CD4-positive, CD25-positive, alpha-beta regulatory T cell (primary cell): ENCODE measurements at places on chromosomes 3 and 15.

DNA sequence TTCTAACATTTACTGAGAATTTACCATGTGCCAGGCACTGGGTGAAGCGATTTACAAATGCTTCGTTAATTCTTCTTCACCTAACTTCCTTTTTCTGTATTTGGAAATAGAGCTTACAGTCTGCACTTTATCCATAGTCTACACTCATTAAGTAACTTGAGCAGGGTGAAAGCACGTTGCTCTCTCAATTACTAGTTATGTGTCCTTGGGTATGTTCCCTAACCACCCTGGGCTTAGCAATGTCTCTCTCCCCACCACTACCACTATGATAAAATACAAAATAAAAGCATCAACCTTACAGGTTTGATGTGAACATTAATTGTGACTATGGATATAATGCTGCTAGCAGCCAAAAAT is 172.9 kb upstream of the SLC2A2 start:
- DNase-seq: no peak

GRCh38 chr3:101017017-101017416 is 23.8 kb upstream of the ABI3BP start:
- DNase-seq: no peak

GRCh38 chr3:72595927-72596610 is 252.2 kb downstream of the SHQ1 start:
- DNase-seq: no peak

DNA sequence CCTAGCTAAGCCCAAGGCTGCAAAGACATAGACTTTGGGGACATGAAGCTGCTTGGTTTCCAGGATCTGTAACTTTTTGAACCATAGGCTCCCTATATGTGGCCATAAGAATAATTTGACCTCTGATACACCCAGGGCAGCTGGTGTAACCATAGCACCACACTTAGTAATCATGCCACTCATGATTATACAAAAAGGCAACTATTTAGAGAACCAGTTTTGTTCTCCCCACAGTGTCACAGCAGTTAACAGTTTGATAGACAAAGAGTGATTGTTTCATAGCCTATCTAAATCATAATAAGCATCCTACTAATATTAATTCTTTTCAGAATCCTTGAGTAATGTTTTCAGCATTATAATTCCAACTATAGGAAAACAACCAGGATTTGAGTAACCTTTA is 334.9 kb downstream of the NEK10 start:
- no peak for DNase-seq

GRCh38 chr3:62592408-62592807 is 219.1 kb upstream of the FEZF2 start:
- no peak for DNase-seq

GRCh38 chr3:141914311-141914710 is 37.9 kb downstream of the ATP1B3 start:
- no peak for DNase-seq

DNA sequence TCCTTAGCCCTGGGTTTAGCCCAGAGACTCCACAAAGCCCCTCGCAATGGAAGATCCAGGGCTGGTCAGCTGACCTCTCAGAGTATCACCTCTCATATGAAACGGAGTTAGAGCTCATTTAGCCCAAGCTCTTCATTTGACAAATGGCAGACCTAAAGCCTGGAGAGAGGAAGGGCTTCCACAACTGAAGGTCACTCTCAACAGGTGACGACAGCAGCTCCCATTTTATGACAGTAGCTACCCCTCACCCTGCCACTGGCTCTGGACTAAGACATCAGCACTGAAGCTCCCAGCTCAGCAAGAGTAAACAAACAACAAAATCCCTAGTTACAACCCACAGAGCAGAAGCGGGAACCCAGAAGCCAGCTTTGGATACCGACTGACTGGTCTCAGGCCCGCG is 33.7 kb downstream of the TLE3 start:
- DNase-seq: no peak

- no peak for DNase-seq
Measured at GRCh38 chr3:50627407-50628051, 10.6 kb downstream of the MAPKAPK3 start.

- no peak for DNase-seq
Measured at GRCh38 chr15:92164327-92165000, 229.2 kb upstream of the ST8SIA2 start.
